ENCODE measurements at places on chromosomes 13 and 19. TPM values are rescaled to one million over a fixed set of nuclear protein-coding genes. Genes with fewer than 3 reads are reported as not detected.

TNFAIP8L1 gene
- 6.6 TPM for total RNA-seq

CD209 gene
- 6.2 TPM for total RNA-seq

GFY gene
- not detected for total RNA-seq

FBXO27 gene
- 2.9 TPM for total RNA-seq

KLK11 gene
- not detected for total RNA-seq

ZGLP1 gene
- total RNA-seq: 1.1 TPM

Data from urinary bladder (tissue), 4 donors.